ENCODE measurements at places on chromosomes 12 and 14.

DNA sequence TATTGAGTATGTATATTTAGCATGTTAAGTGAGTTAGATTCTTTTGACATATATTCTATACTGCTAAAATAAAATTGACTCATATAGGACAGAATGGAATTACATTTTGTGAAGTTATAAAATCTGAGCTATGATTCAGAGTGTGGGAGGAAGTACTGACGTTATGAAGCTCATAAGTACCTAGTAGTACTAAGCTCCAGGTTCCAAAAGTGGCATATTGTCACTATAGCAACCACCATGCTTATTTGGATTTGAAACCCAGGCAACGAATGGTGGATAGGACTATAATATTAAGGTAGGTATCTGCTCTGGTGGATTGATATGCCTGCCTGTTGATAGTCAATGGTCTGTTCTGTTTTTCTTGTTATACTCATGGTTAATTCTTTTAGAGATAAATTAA is 2.2 kb upstream of the FBXO33 start:
- DNase-seq: no peak

GRCh38 chr12:51823875-51824565 is 24.5 kb downstream of the FIGNL2 start:
- DNase-seq: peak; percentile 4

- no peak for DNase-seq
Observed at GRCh38 chr12:93419388-93420034, 22.2 kb downstream of the UBE2N start.

DNA sequence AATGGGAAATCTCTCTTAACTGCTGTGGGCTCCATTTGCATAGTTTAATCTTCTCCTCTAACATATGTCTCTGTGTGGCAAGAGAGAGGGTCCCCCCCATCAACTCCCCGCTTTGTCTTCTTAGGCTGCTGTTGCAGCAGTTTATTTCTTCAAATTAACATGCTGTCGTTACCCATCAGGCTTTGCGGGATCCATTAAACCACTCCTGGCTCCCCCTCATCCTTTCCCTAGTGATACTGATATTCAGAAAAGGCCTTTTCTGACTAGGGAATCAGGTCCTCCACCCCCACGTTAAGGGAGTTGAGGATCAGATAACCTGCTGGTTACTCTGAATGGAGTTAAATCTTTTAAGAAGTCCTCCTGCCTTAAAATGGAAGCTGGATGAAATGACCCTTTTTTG is 15.2 kb downstream of the GPR84 start:
- DNase-seq: no peak

DNA sequence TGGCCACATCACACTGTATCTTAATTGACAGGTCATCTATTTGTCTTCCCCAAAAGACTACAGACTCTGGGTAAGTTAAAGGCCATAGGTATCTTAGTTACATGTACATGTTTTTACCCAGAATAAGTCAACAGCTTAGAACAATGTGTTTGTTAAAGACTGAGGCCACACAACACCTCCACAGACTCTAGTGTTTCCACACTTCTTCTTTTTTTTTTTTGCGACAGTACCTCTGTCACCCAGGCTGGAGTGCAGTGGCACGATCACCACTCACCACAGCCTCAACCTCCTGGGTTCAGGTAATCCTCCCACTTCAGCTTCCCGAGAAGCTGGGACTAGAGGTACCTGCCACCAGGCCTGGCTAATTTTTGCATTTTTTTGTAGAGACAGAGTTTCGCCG is 1.3 kb downstream of the GPN3 start:
- no peak for DNase-seq

GRCh38 chr14:98949051-98949450 is 322.9 kb downstream of the BCL11B start:
- DNase-seq: no peak

DNA sequence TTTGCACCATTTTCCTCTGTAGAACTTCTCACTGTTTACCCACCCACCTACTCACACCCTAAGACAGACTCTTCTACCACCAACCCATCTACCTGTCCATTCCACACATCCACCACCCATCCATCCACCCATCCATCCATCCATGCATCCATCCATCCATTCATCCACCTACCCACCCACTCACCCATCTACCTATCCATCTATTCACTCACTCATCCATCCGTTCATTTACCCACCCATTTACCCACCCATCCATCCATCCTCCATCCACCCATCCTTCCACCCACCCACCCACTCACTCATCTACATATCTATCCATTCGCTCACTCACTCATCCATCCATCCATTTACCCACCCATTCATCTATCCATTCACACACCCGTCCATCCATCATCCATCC is 15.1 kb downstream of the PLBD2 start:
- DNase-seq: no peak

DNA sequence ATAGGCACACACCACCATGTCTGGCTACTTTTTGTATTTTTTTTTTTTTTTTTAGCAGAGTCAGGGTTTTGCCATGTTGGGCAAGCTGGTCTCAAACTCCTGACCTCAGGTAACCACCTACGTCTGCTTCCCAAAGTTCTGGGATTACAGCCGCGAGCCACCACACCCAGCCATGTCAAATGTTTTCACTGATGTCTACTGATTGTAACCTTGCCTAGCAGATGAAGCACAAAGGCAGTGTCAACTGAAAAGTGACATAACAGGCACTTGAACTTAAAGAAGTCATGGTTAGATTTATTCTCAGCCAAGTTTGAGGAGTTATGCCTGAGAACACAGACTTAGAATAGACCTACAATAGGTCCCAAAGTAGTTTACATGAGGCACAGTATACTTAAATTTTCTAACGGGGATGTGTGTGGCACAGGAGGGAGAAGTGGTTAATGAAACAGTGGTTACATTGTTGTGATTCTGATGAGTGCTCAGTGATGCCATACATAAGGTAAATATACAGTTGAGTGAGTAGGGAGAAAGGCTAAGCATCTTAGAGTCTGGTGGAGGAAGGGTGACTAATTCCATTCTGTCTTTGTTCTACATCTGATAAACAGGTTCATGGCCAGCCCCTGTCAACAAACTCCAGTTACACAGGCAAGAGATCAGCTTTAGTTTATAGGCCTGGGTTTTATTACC is 12.6 kb upstream of the RNASE4 start:
- no peak for DNase-seq

GRCh38 chr12:92007787-92008186 is 137.9 kb downstream of the BTG1 start:
- no peak for DNase-seq

- no peak for DNase-seq
Observed at GRCh38 chr12:84128117-84128991, 784.2 kb downstream of the SLC6A15 start.

DNA sequence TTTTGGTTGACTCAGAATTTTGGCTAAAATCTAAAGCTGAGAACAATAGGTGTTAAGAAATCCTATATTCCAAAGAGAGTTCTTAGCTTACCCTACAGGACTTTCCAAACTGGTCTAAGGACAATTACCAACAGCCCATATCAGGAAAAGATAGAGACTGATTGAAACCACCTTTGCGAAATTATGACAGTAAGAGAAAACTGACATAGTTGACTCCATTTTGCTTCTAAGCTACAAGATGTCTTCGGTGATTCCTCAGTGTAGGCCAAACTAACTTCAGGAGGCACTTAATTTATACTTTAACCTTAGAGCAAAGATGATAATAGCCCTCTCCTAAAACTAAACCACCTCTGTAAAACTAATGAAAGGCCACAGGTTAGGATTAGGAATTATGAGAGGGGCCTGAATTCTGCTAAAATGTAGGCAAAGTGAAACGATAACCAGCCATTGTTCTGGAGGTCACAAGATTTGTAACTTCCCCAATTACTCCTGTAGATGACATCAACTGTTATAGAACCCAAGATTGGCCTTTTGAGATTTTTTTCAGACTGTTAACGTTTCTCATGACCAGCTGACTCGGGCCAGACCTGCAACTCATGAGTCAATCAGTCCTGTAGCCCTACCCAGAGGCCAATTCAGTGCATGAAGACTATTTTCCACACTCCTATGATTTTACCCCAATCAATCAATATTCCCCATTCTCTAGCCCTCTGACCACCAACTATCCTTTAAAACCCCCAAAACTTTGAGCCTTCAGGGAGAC is 43.0 kb downstream of the KLRG1 start:
- DNase-seq: no peak

DNA sequence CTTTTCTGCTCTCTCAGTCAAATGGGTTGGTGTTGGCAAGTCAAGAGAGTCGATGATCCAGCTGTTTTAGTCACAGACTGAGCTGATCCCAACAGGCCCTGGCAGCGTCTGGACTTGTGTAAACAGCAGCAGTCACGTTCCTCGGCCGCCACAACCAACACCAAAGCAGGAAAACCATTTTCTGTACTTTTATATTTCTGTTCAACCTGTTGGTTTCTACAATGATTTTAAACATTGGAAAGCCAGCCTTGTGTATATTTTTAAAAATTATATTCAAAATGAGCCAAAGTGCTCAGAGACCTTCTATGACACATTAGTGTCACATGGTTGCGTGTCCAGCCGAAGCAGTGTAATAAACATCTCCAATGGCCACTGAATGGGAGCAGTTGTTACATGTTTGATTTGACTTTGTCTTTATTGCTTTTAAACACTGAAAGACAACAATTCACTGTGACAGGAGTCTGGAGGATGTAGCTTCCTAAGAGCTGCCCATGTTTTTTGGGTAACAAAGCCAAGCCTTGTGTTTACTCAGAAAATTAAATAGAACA is 5.9 kb upstream of the SIVA1 start:
- no peak for DNase-seq

GRCh38 chr14:66623838-66624237 is 115.9 kb downstream of the GPHN start:
- no peak for DNase-seq

- no peak for DNase-seq
Observed at GRCh38 chr12:1593174-1594005, 991 bp downstream of the FBXL14 start.

DNA sequence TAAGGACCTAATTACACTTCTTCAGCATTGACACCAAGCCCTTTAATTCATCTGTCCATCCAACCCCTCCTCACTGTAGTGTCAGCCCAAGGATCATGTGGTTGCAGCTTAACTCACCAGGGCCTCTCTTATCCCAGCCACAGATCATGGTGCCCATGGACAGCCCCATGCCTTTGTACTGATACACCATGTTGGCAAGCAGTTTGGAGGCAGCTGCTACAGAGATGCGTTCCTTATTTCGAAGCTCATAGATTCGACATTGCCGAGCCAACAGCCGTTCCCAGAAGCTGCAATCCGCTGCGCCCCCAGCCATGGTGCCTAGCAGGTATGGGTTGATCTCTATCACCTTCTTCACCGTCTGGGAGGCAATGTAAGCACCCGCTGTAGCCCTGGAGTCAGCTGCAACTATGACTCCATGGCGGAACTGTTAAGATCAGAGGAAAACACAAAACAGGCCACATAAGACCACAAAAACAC is 1.4 kb downstream of the PSMB5 start:
- no peak for DNase-seq

DNA sequence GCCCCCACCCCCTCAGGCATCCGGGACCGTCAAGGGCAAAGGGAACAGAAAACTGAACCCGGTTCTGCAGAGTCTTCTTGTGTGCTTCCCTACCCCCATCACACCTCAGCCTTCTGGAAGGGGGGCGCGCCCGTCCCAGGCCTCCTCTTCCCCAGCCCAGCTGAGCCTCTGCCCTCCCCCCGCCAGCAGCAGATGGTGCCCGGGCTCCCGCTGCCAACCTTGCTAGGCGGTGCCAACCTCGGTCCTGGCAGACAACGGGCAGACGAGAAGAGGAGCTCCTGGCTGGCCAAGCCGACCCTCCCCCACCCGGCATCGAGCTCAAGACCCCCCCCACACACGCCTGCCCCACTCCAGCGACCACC is 8.7 kb downstream of the STAC3 start:
- no peak for DNase-seq

DNA sequence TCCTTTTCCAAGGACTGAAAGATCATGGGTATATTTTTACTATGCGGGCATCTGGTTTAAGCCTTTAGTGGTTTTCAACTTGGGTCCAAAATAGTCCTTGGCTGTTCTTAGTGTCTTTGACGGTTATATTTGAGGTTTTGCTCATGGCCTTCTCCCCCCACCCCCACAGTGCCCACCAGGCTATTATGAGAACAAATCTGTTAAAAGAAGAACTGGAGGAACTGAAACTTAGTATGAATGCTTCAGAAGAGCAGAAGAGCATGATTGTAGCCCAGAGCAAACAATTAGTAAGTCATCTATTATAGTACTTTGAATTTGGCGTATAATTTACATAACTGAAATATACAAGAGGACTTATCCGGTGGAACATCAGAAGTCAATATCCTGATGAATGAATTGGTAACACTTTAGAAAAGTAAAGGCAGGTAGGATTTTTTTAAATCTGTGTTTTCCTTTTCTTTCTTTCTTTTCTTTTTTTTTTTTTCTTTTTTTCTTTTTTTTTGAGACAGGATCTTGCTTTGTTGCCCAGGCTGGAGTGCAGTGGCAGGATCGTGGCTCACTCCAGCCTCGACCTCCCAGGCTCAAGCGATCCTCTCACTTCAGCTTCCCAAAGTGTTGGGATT is 71.8 kb upstream of the BCAT1 start:
- no peak for DNase-seq

GRCh38 chr14:101469382-101470247 is 91.7 kb upstream of the DIO3 start:
- DNase-seq: no peak

DNA sequence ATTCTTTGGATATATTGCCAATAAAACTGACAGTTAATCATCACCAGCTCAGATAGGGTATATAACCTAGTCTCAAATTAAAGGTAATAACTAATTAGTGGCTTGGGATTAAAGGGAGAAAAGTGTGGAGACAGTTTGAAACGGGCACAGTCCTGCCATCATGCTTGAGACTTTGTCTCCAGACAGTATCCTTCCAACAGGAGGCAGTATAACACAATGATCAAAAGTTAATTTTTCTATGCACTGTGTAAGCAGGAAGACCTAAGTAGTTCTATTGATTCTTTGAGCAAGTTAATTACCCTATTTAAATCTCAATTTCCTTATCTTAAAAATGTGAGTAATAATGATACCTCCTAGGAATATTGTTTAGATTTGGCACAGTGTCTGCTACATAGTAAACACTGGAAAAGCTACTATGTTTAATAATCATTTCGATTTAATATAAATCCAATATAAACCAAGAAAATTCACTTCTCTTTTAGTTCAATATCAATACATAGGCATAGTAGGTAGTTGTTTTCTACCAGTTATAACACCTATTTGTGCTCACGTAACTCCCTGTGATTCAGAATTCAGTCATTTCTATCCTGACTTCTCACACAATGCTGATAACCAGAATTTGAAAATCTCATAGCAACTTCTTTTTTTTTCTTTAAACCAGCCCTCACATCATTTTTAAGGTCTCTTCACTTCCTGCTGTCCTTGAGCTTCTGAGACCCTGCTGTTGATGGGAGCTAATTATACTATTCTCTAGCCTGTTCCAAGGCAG is 53.7 kb downstream of the GALNT4 start:
- no peak for DNase-seq

- DNase-seq: no peak
Observed at GRCh38 chr12:88111074-88111652, 30.7 kb downstream of the CEP290 start.

GRCh38 chr12:80936642-80937390 is 918 bp downstream of the LIN7A start:
- DNase-seq: peak; percentile 26

Measured in GM04503 (cell line).